SK-N-DZ (cell line): ENCODE measurements at places on chromosomes 12 and 14.

GRCh38 chr14:102150744-102151143 is 11.0 kb downstream of the WDR20 start:
- DNase-seq = no peak

DNA sequence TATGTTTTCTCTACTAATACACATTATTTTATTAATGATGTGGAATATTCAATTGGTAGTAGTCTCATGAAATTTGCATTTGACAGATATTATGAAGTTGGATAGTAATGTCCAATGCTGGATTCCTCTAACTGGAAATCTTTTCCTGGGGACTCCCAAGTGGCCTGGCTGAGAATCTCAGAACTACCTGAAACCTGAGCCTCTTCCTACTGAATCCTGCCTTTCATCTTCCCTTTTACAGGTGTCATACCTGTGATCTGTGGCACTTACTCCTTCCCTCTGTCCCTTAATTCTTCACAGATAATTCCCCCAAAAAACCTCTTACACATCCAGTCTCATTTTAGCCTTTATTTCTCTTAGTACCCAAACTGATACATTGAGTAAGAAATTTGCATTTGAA is 89.7 kb upstream of the MYF6 start:
- DNase-seq = no peak

DNA sequence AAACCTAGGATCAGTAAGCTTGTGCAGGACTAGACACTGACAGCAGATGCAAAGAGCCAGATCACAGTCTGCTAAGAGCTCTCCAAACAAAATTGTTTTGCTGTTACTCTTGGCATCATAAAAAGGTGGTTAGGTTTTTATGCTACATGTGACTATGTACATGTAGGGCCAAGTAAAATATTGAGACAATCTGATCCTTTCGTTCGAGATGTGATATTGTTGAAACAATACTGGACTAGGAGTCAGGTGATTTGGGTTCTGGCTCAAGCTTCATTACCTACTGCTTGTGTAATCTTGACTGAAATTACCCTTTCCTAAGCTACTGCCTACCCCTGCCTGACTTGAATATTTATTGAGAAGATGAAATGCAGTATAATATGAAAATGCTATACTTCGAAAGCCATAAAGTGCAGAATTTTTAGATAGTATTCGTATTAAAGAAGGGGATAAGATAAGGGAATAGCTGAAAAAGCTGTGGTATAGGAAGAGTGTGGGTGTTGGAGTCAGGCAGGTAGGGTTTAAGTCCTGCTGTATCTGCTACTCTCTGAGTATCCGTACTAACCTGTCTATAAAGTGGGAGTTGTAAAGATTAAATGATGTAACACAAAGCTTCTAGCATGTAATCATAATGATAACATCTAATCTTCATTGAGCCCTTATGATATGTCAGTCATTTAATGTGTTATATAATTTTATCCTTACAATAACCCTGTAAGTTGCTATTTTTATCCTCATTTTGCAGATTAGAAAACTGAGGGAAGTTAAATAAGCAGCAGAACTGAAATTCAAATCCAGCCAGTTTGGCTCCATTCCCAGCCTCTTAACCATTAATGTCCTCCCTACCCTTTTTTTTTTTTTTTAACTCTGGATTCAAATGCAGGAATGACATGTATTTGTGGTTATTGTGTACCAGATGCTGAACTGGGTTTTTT is 38.6 kb upstream of the ATF1 start:
- no peak for DNase-seq

- DNase-seq = peak; percentile 66
Measured at GRCh38 chr12:15151161-15152091, 69.8 kb downstream of the RERG start.

- no peak for DNase-seq
Measured at GRCh38 chr12:12818701-12819100, 5.6 kb downstream of the DDX47 start.
